ENCODE measurements at places on chromosomes 7 and 10.
A peak's percentile ranks its signal among the peaks of the same experiment; 100 is the strongest.

DNA sequence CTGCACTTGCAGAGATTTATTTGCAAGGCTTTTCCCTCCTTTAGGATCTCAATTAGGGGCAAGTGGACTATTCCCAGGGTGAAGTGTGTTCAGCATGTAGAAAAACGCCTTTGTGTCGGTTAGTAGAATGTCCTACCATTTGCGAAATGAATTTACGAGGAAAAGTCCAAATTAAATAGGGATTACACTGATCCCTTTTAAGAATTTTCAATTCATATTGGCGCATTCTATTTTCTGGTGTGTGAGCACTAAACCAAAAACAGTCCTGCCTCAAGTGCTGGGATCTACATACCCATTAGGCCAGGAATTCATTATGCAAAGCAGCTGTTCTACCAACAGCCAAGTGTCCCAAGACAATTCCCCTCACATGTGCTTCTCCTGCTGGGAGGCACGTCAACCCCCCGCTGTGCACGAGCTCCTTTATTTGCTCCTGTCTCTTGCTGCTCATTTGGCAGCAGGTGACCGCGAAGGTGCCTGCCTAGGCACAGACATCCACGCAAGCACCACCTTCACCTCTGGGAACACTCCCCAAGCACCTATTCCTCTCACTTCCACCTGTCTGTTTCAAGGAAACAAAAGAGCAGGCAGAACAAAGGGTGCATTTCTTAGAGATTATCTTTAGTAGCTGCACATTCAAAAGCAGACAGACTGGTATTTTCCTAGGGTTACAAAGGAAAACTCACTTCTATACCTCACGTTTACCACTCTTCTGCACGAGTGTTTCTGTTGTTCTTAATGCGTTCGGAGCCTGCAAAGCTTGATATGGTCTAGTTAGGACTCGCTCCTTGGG is 134.6 kb upstream of the FGFR2 start:
- peak; percentile 90 for DNase-seq

GRCh38 chr7:82126576-82126975 is 317.0 kb downstream of the CACNA2D1 start:
- DNase-seq = no peak

DNA sequence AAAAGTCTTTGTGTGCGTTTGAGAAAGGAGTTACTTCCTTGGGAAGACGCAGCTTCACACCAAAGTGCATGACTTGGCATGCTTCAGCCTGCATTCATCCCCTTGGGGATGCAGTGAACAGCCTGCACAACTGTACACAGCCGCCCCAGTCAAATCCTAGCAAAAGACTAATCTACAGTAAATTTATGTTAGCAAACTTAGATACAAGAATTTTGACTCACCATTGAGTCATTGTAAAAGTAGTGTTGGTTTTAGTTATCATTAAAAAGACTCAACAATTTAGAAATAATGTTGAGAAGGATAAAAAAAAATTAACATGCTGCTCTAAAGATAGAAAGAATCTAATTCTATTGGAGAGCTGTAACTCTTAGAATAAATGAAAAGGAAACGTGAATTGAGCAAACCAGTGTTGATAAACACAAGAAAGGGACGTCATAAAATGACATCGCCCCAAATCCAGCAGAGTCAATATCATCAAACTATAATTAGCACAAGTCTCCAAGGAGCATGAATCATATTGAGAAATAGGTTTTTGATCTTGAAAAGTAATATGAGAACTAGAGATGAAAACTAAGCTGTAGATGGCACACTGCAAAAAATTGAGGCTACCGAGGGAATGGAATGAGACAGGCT is 11.9 kb upstream of the OPTN start:
- DNase-seq = no peak

DNA sequence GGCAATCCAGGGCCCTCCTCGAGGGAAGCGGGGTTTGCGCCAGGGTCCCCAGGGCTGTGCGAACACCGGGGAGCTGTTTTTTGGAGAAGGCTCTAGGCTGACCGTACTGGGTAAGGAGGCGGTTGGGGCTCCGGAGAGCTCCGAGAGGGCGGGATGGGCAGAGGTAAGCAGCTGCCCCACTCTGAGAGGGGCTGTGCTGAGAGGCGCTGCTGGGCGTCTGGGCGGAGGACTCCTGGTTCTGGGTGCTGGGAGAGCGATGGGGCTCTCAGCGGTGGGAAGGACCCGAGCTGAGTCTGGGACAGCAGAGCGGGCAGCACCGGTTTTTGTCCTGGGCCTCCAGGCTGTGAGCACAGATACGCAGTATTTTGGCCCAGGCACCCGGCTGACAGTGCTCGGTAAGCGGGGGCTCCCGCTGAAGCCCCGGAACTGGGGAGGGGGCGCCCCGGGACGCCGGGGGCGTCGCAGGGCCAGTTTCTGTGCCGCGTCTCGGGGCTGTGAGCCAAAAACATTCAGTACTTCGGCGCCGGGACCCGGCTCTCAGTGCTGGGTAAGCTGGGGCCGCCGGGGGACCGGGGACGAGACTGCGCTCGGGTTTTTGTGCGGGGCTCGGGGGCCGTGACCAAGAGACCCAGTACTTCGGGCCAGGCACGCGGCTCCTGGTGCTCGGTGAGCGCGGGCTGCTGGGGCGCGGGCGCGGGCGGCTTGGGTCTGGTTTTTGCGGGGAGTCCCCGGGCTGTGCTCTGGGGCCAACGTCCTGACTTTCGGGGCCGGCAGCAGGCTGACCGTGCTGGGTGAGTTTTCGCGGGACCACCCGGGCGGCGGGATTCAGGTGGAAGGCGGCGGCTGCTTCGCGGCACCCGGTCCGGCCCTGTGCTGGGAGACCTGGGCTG is 26.0 kb downstream of the PRSS2 start:
- no peak for DNase-seq

GRCh38 chr10:2340831-2341647 is 603.7 kb upstream of the ADARB2 start:
- DNase-seq = no peak

- DNase-seq = peak; percentile 29
Measured at GRCh38 chr7:105875505-105875904, 894 bp downstream of the ATXN7L1 start.

DNA sequence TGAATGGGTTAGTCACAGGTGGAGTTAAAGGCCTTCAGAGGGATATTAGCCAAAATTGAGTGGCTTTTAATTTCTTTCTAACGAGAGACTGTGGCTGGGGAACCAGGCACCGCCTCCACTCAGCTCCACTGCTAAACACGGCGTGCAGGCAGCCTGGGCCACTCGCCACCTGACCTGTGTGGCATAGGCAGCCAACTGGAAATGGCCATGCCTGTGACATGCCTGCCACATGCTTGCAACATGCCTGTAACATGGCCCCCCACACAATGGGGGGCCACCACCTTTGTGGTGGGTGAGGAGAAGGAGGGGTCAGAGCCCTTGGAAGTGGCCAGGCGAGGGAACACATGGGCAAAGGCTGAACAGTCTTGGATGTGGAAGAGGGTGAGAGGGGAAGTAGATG is 60.1 kb upstream of the PAX2 start:
- DNase-seq = no peak

DNA sequence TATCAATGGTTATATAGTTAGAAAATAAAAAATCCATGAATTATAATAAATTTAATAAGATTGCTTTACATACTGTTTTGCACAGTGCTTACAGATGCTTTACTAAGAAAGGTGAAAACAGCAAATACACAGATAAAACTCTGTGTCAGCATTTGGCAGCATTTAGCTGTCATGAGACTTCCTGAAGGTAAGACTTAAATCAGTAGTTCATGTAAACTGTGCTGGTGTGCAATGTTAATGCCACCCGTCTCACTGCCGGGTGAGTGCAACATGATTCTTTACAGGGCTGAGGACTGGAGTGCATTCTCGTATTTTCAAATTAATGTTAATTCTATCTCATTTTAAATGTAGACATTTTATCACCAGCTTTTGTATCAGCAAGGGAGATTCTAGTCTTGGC is 326.2 kb upstream of the POT1 start:
- no peak for DNase-seq

DNA sequence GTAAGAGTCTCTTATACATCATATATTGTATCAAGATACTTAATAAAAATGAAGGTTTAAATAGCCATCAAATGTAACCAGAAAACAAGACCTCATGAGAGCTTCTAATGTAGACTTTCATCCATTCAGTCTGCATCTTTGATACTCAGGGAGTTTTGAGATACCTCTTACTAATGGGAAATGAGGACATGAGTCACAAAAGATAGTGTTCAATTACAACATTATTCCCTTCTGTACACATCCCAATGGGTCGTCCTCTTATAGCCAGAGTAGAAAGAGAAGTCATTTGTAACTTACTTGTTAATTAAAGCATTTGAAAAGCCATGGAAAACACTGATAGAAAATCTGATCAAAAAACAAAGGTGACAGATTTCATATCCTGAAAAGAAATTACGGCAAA is 19.4 kb downstream of the SHTN1 start:
- no peak for DNase-seq

GRCh38 chr7:110774071-110774470 is 316.9 kb upstream of the LRRN3 start:
- no peak for DNase-seq

DNA sequence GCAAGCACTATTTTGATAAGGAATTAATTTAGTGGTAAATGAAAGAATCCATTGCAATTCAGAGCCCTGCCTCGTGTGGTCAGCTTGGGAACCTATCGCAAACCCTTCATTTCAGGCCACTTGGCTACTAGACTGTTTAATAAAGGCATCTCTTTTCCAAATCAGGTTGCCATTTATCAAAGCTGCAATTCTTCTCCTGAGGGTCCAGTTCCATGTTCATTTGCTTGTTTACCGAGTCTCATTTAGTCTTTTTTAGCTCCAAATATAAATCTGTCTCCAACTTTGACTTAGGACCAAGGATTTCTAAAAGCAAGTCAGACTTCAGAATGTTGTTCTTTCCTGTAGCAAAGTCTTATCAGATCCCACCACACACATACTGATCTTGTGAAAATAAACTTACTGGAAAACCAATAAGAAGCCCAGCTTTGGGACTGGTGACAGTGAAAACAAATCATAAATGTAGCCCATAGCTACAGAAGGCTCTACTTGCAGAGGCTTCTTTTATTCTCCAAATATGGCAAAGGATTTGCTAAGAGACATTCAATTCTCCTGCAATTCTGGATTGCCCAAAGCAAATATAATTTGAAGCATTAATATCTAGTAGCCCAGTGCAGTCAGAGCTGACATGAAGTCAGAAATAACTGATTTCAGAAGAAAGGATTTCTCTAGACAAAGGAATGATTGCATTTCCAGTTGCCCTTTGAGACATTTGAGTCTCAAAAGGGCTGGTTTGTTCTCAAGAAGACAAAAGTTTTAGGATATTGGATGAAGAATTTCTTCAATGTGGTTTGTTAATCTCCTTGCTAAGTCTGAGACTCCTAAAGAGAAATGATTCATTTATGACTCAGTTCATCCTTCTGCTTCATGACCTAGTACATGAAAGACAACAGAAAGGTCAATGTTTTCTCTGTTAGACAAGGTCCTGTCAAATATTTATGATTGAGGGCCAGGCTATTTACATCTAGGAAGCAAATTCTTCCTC is 28.0 kb downstream of the PPP1R3C start:
- DNase-seq = no peak
